LNCaP clone FGC (cell line): ENCODE measurements at places on chromosomes 3 and 15.
A peak's percentile ranks its signal among the peaks of the same experiment; 100 is the strongest.

DNA sequence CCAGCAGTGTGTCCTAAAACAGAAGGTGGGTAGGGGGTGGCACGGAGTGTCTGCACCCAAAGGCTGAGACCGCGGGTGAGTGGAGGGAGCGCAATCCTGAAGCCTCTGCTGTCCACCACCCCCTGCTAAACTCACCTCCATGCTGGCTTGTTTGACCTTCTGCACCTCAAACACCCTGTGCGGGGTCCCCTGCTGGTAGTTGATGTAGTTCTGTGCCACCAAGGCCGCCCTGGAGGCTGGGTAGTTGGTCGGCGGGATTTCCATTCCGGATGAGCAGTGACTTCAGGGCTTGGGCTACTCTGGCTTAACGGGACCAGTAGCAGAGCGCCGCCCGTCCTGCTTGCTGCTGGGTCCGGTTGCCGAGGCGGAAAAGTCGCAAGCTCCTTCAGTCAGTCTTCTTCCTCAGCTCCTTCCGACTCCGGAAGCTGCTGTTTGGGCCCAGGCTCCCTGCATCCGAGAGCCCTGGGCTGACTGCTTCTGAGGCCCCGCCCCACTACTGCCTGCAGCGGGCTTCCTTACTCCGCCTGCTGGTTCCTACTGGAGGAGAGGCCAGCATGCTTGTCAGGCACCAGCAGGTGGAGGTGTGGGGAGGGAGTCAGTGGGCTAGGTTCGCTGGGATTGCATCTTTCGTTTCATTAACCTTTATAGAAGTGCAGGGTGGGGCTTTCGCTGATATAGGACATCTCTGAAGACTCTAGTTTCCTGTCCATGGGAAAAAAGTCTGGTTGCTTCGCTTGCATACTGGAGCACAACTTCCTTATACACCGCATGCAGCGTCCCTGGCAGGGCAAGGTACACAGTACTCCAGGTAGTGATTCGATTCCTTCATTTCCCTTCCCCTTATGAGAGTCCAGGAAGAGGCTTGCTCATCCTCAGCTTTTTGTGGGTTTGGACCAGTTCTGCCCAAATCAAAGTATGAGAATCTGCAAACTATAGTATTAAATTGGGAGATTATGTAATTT lies at the start of gene LXN:
Gene LXN, minus strand, starts transcription at position 434 of the 962 bp plus-strand sequence. Its CDS starts 170 bp downstream, at position 264.
- no peak for DNase-seq

GRCh38 chr15:74213858-74214284 lies 11.3 kb upstream of the STRA6 start:
- no peak for DNase-seq

DNA sequence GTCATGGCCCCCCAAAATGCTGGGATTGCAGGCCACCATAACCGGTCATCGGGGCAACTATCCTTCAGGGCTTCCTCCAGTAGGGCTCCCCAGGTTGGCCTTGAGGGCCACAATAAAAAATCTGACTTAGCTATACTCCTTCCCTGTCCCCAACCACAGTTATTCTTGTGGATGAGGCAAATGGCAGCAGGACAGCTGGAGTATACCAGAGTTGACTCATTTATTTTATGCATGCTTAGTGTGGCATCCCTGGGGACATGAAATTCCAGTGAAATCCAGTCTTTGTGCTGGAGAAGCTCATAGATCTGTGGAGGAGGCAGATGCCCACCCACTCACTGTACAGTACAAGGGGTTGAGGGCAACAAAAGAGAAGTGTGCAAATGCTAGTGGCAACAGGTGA lies 109.5 kb downstream of the RORA start:
- no peak for DNase-seq

DNA sequence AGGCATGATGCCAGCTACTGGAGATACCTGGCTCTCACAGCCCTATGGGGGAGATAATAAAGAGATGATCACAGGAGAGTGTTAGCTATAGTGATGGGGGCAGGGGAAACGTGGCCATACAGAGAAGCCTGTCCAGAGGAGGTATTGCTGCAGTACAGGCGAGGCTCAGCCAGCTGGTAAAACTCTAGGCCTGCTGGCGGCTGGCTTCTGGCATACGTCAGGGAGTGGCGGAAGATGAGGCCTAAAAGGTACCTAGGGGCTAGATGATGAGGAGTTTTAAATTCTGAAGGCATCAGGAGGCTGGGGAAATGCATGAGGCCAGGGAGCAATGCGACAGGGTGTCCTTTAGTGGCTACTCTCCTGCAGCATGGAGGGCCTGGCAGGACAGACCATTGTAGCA lies 110.7 kb downstream of the EEFSEC start:
- DNase-seq = no peak

GRCh38 chr15:39797407-39797806 lies 14.8 kb upstream of the FSIP1 start:
- no peak for DNase-seq

DNA sequence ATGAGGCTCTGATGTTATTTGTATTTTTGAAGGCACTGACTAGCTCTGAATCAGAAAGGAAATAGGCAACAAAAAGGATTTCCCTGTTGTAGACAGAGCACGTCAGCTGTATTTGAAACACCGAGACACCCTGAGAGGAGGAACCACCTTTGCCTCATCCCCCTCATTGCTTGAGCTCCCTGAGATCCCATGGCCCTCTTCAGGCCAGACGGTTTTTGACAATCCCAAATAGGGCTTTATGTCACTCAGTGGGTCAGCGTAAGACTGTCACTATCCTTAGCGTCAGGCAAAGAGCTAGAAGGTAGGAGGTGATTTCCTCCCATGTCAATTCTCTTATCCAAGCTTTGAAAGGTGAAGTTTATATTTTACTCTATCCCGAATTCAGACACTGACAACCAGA lies 254.3 kb downstream of the ZNF621 start:
- no peak for DNase-seq

DNA sequence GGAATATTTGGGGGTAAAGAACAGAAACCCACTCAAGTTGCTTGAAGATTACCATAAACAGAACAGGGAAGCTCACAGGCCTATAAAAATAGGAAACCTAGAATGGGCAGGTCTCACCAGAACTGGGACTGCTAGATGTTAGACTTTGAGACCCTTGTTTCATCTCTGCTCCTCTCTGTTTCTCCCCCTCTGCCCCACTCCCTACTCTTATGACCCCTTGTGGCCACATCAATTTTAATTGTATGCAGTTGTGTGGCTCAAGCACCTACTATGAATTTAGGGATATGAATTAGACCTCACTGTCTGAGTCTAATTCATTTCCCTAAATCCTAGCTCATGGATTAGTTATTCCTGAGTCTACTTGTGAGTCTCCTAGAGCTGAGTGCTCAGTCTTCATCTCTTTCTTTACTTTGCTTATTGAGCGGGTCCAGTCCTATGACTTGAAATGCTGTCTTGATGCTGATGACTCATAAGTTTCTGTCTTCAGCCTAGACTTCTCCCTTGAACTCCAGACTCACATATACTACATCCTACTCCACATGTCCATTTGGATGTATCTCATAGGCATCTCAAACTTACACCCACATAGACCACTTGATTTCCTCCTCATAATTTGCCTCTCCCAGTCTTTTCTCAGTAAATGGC lies 78.7 kb downstream of the ITPR1 start:
- DNase-seq = no peak

GRCh38 chr3:149153402-149153801 lies 24.0 kb downstream of the HPS3 start:
- no peak for DNase-seq

DNA sequence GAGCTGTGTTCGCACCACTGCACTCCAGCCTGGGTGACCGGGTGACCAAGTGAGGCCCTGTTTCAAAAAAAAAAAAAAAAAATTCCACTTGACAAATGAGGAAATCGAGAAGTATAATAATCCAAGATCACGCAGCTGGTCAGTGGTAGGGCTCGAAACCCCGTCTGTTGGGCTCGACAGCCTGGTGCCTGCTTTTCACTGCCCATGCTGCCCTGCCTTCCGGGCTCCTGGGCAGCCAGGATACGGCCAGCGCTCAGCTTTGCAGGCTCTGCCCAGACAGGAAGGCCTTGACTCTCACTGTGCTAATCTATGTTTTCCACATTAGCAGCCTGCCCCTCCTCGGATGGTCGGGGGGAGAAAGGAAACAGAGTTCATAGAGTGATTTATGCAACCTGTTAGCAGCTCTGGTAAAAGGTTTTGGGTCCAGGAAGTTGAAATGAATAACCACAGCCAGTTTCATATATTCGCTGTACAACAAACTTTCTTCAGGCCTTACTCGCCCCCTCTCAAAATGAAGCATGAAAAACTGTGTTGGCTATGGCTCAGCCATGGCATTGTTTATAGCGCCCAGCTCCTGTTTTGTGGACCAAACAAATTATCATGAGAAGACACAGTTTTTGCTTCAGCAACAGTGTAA lies 108.8 kb downstream of the XXYLT1 start:
- no peak for DNase-seq

DNA sequence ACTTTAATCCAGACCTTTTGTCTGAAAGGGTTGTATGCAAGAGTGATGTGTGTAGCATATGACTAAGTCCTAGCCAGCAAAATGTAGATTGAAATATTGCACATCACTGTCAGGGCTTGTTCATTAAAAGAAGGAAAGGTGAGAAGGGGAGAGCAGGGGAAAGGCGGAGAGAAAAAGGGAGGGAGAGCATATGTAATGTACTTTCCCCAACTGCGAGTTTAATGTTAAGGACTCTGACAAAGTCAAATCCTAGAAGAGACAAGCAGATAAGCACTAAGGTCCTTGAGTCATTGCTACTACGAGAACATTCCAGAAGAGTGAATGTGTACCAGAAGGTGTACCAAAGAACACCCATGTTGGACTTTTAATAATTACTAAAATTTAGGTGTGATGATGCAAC lies 1336.7 kb downstream of the NSUN3 start:
- DNase-seq = no peak

DNA sequence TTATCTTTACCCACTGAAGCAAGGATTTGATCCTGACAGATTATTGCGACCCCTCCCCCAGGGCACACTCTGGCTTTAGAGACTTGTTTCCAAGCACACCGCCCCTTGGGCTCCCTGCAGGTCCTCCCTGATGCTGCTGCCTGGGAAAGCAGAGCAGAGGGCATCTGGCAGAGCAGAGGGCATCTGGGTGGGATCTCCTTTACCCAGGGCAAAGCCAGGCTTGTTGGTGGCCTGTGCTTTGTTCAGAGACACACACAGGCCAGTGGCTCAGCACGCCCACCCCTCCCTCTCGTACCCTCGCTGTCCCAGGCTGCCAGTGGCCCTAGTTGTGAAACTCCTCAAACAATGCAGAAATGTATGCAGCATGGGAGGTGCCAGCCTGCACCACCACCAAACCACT lies 4.8 kb downstream of the KLF13 start:
- DNase-seq = no peak

DNA sequence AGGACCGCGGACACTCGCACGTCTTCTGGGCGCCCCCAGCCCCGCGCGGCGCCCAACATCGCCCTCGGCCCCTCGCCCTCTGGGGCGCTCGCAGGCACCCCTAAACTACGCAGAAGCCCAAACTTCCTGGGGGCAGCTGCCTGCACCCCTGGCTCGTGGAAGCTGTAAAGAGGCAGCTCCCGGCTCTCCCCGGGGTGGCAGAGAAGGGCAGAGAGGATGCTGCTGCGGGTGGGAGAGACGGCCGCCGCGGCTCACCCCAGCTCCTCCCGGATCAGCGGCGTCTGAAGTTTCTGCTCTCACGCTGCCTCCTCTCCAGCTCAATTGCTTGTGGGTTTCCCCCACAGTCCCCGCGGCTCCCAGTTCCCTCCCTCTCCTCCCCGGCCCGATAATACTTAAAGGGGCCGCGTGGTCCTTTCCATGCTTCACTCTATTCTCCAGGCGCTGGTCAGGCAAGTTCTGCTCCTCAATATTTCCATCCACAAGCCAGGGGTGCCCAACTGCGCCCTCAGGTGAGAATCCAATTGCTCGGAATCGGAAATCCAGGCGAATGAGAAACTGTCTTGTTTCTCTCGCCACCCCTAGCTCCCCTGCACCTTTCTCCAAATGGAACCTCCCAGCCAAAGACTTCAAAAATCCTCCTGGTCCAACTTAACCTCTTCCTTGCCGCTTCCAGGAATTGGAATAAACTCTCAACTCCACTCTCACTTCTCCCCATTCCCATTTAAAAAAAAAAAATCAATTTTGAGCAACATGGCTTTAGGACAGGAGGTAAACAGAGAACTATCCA lies 748.5 kb downstream of the ROBO1 start:
- peak; percentile 72 for DNase-seq

GRCh38 chr15:37017031-37017625 lies 83.2 kb downstream of the MEIS2 start:
- DNase-seq = no peak
